ENCODE measurements at places on chromosomes 2 and 18.

DNA sequence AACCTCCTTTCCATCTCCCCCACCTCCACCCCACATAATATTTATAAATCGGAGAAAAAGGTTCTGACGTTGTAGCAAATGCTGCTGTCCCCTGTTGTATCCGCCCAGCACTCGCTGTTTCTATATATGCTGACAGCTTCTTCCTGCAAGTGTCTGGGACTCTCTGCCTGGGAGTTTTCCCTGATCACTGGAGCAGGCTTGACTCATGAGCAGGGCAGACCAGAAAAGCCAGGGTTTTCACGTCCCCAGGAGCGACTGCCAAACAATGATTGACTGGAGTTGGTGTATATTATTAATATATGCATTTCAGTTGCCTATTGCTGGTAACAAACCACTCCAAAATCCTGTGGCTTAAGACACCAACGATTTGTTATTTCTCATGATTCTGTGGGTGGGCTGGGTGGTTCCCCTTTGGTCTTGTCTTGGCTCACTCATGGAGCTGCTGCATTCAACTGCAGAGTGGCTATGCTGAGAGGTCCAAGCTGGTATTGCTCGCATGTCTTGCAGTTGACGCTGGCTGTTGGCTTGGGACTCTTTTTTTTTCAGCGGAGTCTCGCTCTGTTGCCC, 21.2 kb upstream of the ASXL2 start:
- DNase-seq: no peak

GRCh38 chr2:189232759-189233406, 53.3 kb upstream of the COL5A2 start:
- DNase-seq: no peak

DNA sequence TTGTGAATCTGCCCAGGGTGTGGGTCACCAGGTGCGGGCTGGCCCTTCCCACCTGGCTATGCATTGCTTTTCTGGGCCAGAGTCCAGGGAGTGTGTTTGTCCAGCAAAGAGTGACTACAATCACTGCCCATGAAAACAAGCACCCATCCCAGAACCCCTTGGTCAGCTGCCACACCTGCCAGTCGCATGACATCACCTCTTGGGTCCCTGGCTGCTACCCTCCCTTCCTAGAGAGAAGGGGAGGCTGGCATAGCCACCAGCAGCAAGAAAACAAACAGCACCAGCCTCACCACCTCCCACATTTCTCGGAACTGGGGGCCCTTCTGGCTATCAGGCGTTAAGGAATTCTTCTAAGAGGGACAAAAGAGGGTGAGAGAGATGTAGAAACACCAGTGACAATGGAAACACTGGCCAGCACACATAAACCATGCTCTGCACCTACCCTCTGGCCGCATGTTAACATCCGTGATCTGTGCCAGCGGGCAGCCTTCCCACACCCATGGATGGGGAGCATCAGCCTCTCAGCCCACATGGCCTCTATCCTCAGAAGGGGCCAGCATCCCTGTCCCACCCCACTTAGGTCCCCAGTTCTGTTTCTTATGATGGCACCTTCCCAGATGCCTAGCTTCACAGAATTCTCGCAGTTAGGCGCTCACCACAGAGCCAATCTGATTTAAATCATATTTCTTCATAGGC, 109.7 kb upstream of the GLI2 start:
- no peak for DNase-seq

DNA sequence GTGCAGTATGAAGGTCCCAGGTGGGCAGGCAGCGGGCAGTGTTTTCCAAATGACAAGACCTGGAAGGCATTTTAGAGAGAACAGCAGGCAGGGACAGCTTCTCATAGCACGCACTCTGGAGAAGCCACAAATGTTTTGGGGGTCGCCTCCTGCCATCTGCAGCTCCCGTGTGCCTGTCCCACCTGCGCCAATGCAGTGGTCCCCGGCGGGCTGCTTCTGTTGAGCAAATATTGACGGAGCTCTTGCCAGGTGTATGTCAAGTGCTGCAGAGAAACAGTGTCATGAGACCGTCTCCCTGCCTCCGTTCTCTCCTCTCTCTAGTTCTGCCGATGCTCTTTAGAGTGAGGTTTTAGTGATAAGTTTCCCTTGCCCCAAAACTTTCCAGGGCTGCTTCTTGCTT, 174.8 kb downstream of the LDLRAD4 start:
- no peak for DNase-seq

DNA sequence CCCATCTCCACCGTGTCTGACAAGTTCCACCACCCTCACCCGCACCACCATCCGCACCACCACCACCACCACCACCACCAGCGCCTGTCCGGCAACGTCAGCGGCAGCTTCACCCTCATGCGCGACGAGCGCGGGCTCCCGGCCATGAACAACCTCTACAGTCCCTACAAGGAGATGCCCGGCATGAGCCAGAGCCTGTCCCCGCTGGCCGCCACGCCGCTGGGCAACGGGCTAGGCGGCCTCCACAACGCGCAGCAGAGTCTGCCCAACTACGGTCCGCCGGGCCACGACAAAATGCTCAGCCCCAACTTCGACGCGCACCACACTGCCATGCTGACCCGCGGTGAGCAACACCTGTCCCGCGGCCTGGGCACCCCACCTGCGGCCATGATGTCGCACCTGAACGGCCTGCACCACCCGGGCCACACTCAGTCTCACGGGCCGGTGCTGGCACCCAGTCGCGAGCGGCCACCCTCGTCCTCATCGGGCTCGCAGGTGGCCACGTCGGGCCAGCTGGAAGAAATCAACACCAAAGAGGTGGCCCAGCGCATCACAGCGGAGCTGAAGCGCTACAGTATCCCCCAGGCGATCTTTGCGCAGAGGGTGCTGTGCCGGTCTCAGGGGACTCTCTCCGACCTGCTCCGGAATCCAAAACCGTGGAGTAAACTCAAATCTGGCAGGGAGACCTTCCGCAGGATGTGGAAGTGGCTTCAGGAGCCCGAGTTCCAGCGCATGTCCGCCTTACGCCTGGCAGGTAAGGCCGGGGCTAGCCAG, 1.2 kb downstream of the ONECUT2 start:
- DNase-seq: no peak

DNA sequence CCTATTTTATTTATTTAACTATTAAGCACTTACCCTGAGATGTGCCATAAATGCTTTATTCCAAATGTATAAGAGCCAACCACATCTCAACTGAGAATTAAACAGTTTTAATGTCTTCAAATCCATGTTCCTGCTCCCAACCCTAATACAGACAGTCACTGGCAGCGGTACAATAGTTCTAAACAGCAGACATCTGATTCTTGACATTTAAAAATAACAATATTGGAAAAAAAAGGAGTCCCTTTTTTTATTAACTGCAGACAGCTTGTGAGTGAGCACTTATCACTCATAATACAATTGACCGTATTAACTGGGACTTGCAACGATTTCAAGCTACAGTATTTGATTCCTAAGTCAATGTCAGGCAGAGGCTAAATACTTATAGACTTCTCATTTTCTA, 424.6 kb downstream of the TGIF1 start:
- DNase-seq: no peak

- no peak for DNase-seq
These were observed 56.5 kb downstream of the PLA2R1 start for GRCh38 chr2:160005908-160006307.

GRCh38 chr18:63783394-63783793, 8.2 kb downstream of the SERPINB7 start:
- no peak for DNase-seq

GRCh38 chr2:36373149-36373926, 17.8 kb downstream of the CRIM1 start:
- DNase-seq: no peak

DNA sequence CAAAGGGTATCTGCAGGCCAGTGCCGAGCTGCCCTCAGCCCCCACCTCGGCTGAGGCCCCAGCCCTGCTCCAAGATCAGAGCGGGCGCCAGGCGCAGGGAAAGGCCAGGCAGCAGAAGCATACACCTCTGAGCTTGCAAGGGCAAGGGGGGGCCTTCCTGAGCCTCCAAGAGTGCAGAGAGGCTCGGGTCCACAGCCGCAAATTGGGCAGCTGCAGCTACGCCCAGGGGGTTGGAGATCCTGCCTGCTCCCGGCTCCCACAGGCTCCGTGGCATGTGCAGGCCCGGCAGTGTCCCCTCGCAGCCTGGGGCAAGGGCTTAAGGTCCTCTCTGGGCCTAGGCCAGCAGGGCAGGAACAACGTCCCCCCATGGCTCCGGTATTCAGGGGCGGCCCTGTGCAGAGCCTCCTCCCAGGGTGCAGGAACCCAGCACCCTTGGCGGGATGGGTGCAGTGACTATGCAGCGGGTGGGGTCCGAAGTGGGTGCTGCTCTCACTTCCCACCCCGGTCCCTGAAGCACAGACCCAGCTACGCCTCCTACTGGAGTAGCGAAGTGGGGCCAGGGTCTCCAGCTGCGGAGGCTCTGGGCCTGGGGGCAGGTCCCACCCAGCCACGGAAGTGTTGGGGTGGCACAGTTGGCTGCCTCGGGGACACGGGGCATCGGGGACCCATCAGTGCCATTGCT, 120.2 kb upstream of the TMEFF2 start:
- no peak for DNase-seq

DNA sequence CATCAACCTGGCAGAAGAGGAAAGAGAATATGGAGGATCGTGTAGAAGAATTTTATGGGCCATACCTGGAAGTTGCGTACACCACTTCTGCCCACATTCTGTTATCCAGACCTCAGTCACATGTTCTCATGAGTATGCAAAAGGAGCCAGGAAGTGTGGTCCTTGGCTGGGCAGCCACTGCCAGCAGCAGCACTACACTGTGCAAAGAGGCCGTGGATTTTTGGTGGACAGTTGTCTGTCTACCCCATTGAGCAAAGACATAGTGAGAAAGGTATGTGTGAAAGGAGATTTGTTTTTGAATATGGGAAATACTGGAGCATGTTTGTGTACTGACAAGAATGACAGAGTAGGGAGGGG, 68.1 kb downstream of the SDC1 start:
- DNase-seq: no peak

DNA sequence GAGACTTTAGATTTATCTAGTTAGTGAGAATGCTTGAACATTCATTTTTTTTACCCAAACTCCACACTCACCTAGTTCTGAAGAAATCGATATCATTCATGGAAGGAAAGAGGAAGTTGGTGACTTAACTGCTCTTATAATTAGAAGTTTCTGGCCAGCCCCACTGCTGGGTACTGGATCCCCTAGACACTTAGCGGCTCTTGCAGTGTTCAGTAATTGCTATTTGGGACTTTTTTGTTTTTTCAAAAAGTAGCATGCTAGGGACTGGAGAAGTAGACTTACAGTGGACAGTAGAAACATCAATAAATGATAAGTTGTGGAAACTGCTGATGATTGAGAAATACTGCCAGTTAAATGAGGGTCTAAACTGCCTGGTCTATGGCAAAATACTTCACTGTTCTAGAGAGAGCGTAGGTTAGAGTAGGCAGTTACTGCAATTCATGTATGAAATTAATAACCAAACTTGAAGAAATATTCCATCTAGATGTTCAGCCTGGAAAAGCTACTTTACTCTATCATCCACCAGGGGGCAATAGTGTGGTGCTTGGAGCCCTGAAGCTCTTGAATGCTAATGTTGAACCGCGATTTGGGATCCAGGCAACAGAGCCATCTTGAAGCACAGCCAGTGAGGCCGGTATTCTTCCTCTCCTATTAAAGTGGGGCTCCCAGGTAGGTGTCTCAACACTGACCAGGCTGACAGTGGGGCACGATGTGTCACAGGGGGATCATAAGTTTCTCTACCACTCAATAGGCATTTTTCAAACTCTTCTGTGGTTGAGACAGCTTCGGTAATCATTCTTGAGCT, 146.1 kb upstream of the SESTD1 start:
- no peak for DNase-seq

DNA sequence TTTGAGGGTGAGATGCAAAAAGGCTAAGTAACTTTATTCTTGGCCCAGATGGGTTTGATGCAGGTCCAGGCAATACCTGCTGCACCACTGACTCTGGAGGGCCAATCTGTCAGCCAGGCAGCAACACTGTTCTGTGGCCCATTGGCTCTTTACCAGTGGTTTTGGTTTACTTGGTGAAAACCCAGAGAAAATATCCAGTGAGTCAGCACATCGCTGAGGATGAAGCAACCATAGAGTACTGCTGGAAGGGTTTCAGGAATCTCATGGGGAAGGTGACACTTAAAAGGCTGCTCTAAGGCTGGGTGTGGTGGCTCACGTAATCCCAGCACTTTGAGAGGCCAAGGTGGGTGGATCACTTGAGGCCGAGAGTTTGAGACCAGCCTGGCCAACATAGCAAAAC, 192.5 kb upstream of the FAM98A start:
- DNase-seq: no peak

DNA sequence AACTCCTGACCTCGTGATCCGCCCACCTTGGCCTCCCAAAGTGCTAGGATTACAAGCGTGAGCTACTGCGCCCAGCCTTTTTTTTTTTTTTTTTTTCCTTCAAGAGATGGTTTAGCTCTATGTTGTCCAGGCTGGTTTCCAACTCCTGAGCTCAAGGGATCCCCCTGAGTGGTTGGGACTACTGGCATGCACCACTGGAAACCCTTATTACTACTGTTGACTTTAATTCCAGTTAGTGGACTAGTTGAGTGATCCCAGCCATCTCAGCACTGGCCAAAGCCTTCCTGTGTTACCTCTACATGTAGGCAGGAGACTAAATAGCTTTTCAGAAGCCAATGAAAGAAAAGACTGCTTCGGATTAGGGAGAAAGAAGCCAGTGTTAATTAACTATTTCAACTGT, 8.1 kb upstream of the SSB start:
- DNase-seq: no peak

DNA sequence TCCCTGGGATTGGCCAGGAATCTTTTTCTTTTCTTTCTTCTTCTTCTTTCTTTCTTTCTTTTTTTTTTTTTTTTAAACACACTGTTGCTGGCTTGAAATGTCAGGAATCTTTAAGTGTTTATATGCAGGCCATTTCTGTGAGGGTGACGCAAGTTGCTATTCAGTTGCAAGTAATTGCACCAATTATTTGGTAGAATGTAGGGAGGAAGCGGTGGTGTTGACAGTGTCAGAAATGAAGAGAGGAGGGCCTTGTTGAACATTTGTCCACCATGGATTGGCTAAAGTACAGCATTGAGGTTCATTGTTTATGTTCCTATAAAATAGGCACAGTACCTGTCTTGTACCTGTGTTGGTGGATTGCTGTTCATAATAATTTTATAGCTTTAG, 6.5 kb downstream of the RPIA start:
- DNase-seq: no peak

GRCh38 chr2:31865215-31865614, 145.6 kb downstream of the MEMO1 start:
- DNase-seq: no peak

DNA sequence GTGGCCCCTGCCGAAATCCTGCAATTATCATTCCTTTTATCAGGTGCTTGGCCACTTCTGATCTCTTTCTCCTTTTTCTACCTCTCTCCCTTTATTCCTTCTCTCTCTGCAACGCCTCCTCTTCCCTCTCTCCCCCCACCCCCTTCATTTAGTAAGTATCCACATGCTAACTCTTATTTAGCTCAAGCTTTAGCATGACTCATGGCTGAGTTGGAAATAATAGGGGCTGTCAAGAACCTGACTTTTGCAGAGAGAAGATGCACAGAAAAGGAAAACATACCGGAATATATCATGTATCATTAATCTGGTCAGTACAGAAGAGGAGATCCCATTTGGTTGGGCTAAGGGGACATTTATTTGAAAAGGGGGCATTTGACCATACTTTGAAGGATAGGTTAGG, 33.1 kb downstream of the FAM171B start:
- DNase-seq: no peak
